Kidney glomerular epithelial cell (primary cell): ENCODE measurements at places on chromosomes 16 and 17.

DNA sequence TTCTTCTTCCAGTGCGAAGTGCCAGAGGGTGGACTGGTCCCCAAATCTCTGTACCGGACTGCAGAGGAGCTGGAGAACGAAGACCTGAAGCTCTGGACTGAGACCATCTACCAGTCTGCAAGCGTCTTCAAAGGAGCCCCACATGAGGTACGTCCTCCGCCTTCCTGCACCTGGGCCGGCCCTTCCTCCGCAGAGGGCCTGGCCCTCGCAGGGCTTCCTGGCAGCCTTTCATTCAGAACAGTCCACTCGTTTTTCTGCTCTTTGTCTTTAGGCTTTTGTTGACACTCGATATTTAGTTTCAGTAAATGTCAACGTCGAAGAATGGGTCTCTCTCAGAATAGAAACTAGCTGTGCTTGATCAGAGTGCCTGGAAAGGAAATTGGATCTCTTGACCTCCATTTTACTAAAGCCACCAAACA lies 68.6 kb downstream of the SEC14L1 start:
- no peak for DNase-seq

- no peak for DNase-seq
Observed at GRCh38 chr16:13245713-13246377, 344.4 kb downstream of the SHISA9 start.

DNA sequence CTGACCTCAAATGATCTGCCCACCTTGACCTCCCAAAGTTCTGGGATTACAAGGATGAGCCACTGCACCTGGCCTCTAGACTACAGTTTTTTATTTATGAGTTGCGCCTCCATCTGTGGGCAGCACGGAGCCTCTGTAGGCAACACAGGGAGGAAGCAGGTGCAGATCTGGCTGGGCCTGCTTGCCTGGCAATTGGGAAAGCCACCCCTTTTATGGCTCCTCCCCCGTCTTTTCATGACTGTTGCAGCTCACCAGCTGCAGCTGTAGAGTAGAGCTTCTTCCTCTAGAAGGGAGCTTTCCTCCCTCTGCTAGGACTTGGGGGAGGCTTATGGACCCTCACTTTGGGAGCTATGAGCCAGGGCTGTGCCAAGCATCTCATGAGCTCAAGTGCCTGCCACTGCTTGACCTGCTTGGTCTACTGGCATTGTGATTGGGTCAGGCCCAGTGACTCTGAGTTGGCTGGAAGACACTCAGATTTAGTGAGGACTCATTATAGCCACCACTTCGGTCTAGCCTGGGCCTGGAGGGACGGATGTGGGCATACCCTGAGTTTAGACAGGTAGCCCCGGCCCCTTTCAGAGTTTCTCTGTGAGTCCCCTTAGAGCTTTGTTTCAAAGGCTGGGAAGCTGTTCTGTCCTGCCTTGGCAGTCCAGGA lies 6.9 kb upstream of the SLC7A6 start:
- no peak for DNase-seq

GRCh38 chr16:54546521-54546920 lies 259.9 kb upstream of the IRX3 start:
- no peak for DNase-seq

DNA sequence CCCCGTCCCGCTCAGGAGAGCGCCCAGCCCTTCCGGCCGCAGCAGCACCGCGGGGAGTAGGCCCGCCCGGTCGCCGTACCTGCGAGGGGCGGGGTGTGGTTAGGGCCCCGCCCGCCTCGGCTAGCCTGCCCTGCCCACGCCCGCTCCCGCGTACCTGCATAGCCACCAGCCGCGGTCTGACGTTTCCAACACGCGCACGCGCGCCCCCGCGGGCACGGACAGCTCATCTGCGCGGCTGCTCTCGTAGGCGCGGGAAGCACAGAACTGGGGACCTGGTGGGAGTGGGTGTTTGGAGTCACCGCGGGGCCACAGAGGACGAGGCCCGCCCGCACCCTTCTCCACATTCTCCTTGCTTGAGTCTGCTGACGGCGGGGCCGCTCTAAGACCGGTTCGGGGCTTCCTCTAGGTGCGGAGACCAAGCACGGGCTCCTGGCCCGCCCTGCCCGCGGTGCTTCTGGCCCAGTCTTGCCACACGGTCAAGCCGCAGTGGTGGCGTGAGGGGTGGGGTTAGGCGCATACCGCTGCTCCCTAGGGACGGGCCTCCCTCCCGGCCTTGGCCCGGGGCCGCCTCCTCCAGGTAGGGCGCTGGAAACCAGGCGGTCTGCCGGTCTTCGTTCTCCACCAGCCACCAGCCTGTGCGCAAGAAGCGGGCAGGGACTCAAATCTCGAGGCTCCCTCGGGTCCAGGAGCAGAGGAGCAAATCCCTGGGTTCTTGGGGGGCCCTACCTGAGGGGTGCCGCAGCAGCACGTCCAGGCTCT lies 1.8 kb downstream of the NOXO1 start:
- DNase-seq: no peak
